ENCODE measurements at places on chromosomes 3 and 15. TPM values are rescaled to one million over a fixed set of nuclear protein-coding genes. Genes with fewer than 3 reads are reported as not detected.

The GREM1 gene
- total RNA-seq, result 5.9 TPM

The CPB1 gene
- total RNA-seq, result not detected

The HES1 gene
- 9.7 TPM for total RNA-seq

The MYLK gene
- 17.7 TPM for total RNA-seq

The PARL gene
- total RNA-seq, result 67.7 TPM

The LARP6 gene
- total RNA-seq, result 71.1 TPM

The RASGRP1 gene
- total RNA-seq, result 0.35 TPM

The KNG1 gene
- total RNA-seq, result not detected

Data from A549 treated with dexamethasone at 1 μM for 4 hours (cell line).